MCF 10A (cell line): ENCODE measurements at places on chromosomes 3 and 15. TPM values are rescaled to one million over a fixed set of nuclear protein-coding genes. Genes with fewer than 3 reads are reported as not detected.

ROBO1 gene
- 30.3 and 32.2 TPM in 2 replicates for total RNA-seq

DNA sequence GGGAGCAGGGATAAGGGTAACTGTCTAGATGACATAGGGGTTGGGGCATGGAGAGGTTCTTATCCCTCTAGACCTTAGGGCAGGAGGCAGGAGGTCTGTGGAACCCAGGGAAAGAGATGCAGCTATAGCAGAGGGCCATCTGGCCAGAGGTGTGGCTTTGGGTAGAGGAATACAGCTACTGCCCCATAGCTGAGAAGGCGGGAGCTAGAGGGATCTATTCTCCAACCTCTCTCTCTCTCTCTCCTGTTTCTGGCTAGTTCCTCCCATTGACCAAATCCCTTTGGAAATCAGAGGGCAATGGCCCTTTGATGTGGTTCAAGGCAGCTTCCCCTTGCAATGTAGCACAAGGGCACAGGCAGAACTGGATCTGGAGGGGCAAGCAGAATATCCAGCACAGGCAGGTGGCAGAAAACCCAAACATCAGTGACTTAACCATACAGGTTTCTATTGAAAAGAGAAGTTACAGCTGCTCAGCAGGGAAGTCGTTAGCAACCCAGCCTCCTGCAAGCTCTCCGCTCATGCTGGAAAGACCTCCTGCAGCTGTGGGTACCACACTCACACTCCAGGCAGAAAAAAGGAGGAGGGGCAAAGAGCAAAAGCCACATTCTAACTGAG is 22.3 kb upstream of the LMOD3 start:
- DNase-seq: no peak

RPSA gene
- total RNA-seq: 1,984 and 2,115 TPM in 2 replicates

PLA1A gene
- not detected in 2 replicates for total RNA-seq
